ENCODE measurements at places on chromosomes 12 and 14.

GRCh38 chr12:91413581-91414546 is 231.2 kb upstream of the DCN start:
- DNase-seq: no peak

- no peak for DNase-seq
These were observed 72.9 kb upstream of the ELK3 start for GRCh38 chr12:96121271-96121711.

- DNase-seq: no peak
These were observed 3.0 kb upstream of the NPFF start for GRCh38 chr12:53510181-53510812.

DNA sequence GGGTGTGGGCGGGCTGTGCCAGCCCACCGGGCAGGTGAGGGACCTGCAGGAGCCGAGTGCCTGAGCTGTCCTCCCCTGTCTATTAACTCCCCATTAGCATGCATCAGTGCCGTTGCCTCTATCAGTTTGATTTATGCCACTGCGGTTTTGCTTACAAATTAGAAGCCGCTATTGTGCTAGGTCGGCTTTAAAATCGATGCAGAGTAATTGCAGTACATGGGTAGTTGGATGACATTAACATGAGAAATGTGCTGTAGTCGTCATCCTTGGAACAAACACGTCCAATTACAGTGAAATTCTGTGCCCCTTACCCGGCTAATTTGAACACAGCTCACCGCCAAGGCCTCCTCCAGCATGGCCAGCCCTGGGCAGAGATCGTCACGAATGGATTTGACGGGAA is 145.8 kb downstream of the TSPAN9 start:
- DNase-seq: no peak

DNA sequence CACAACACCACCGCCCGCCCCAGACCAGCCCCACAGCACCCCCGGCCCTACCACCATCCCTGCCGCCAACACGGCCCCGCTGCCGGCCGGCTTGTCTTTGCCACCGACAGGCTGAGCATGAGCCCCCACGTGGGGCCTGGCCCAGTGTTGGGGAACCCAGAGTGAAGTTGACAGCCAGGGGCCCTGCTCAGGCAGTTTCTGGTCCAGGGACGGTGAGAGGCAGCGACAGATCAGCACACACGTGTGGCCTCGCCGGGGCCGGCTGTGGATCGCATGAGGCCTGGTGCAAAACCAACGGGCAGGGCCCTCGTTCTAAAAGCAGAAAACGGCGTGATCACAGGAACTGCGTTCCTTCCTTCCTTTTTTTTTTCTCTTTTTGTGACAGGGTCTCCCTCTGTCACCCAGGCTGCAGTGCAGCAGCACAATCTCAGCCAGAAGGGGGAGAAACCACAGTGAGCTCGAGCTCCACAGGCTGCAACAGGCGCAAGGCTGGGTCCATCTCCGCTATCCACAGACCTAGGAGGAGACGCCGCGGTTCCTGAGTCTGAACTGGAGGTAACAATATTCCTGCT is 50.5 kb upstream of the FBRSL1 start:
- no peak for DNase-seq

DNA sequence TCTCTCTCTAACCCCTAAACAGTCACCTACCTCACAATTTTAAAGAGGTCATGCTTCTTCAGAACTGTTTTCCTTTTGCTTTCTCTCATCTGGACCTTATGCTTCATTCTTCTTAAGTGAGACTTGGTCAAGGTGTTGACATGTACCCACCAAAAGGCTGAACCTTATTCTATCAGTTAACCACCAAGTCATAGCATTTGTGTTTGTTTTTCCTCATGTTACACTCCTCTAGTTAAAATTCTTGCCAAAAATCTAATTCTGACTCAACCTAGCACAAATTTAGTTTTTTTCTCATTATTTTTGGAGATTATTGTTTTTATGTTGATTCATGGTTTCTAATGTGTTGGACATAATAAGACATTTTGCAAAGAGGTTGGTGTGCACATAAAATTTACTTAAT is 578.6 kb downstream of the SLC16A7 start:
- DNase-seq: no peak

GRCh38 chr14:37089410-37089809 is 83.0 kb downstream of the SLC25A21 start:
- no peak for DNase-seq

GRCh38 chr14:63614679-63615363 is 26.9 kb downstream of the WDR89 start:
- no peak for DNase-seq

DNA sequence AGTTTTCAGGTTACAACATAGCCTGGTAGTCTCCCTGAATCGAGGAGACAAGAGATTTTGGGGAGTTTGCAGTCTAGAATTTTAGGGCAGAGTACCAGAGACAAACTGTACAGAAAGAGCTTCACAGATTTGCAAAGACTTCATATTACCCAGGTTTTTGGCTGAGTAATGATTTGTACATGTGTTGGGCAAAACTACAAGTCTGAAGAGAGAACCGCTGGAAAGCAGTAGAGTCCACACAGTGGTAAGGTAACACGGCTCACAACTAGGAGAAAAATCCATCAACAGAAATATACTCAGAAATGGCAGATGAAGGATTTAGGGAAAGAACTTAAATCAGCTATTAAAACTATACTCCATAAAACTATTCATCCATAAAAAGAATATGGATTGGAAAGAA is 25.7 kb downstream of the FBXO33 start:
- DNase-seq: no peak
